ENCODE measurements at places on chromosomes 2 and 18. TPM values are rescaled to one million over a fixed set of nuclear protein-coding genes. Genes with fewer than 3 reads are reported as not detected.

POTEJ gene
- 0.16 TPM for polyA plus RNA-seq

TUBA3E gene
- not detected for polyA plus RNA-seq

TSPYL6 gene
- polyA plus RNA-seq: not detected

POTEC gene
- polyA plus RNA-seq: not detected

ITGA4 gene
- polyA plus RNA-seq: 0.40 TPM

SLC4A1AP gene
- 47.9 TPM for polyA plus RNA-seq

SLC4A5 gene
- polyA plus RNA-seq: 3.2 TPM

CCDC141 gene
- polyA plus RNA-seq: 0.27 TPM

ERFE gene
- polyA plus RNA-seq: not detected

Measured in neural cell (in vitro differentiated cells).